ENCODE measurements at places on chromosomes 11 and 22. TPM values are rescaled to one million over a fixed set of nuclear protein-coding genes. Genes with fewer than 3 reads are reported as not detected.

The NLRP10 gene
- total RNA-seq: 0.09 TPM

The GNG3 gene
- total RNA-seq: not detected

The RAG2 gene
- not detected for total RNA-seq

The GRAMD4 gene
- 45.4 TPM for total RNA-seq

The CALCA gene
- not detected for total RNA-seq

The MFRP gene
- total RNA-seq: not detected

The SPCS2 gene
- total RNA-seq: 172 TPM

The C11orf87 gene
- not detected for total RNA-seq

- H3K4me3 ChIP-seq: no peak overlapping the region
- H3K27me3 ChIP-seq: no peaks in the 10 kb centered on the region
- no peaks in the 10 kb centered on the region for H3K36me3 ChIP-seq
- H3K27ac ChIP-seq: no peak overlapping the region
- peaks cover 3% of the 10 kb centered on the region for H3K4me1 ChIP-seq
Measured at GRCh38 chr11:58968251-58968711, 29.0 kb downstream of the GLYATL1 start.

DNA sequence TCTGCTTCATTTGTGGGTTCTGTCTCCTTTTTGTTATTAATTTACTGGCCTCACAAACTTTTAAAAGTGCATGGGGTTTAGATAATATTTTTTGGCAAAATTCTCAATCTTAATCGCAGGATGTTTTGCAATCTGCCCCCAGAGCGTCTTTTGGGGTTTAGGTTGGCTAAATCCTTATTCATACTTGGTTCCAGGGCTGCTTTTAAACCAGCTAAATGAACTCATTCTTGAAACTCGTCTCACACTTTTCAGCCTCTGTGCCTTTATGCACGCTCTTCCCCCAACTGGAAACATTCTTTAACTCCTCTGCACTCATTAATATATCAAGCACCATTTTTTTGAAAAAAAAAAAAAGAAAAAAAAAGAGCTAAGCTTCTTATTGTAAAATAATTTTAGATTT, 131.7 kb downstream of the KIF18A start:
- no peak overlapping the region for H3K27ac ChIP-seq
- H3K36me3 ChIP-seq: no peaks in the 10 kb centered on the region
- no peaks in the 10 kb centered on the region for H3K27me3 ChIP-seq
- no peak overlapping the region for H3K4me3 ChIP-seq
- no peaks in the 10 kb centered on the region for H3K4me1 ChIP-seq
- DNase-seq: no peak

DNA sequence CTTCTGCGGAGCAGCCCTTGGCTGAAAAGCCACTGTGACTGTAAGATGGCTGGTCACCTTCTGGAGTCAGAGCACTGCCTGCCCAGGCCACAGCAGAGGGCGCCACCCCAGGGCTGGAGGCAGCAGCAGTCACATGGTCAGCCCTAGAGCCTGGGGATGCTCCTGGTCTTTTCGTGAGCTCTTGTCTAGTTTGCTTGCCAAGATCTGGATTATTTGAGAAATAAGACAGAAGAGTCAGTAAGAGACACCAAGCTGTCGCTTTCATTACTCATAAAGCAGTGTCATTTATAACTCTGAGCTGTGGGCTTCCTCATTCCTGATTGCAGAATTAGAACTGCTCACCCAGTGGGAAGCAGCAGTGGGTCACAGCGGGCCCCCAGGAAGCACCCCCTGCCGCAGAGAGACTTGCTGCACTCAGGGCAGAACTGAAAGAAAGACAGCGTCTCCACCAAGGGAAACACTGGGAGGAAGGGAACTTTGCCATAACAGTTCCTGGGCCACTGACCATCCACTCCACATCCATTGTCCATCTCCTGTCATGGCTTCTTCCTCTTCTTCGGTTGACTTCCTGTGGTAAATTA, 56.7 kb downstream of the PPP6R2 start:
- H3K4me3 ChIP-seq: no peak overlapping the region
- DNase-seq: peak; percentile 24
- no peaks in the 10 kb centered on the region for H3K27me3 ChIP-seq
- H3K27ac ChIP-seq: no peak overlapping the region
- no peaks in the 10 kb centered on the region for H3K4me1 ChIP-seq
- peaks cover 54% of the 10 kb centered on the region for H3K36me3 ChIP-seq

- H3K4me3 ChIP-seq: no peak overlapping the region
- DNase-seq: no peak
- H3K27me3 ChIP-seq: no peaks in the 10 kb centered on the region
- H3K36me3 ChIP-seq: peaks cover 61% of the 10 kb centered on the region
- H3K4me1 ChIP-seq: peaks cover 20% of the 10 kb centered on the region
Measured at GRCh38 chr22:27850000-27850521, 48.5 kb upstream of the MN1 start.

DNA sequence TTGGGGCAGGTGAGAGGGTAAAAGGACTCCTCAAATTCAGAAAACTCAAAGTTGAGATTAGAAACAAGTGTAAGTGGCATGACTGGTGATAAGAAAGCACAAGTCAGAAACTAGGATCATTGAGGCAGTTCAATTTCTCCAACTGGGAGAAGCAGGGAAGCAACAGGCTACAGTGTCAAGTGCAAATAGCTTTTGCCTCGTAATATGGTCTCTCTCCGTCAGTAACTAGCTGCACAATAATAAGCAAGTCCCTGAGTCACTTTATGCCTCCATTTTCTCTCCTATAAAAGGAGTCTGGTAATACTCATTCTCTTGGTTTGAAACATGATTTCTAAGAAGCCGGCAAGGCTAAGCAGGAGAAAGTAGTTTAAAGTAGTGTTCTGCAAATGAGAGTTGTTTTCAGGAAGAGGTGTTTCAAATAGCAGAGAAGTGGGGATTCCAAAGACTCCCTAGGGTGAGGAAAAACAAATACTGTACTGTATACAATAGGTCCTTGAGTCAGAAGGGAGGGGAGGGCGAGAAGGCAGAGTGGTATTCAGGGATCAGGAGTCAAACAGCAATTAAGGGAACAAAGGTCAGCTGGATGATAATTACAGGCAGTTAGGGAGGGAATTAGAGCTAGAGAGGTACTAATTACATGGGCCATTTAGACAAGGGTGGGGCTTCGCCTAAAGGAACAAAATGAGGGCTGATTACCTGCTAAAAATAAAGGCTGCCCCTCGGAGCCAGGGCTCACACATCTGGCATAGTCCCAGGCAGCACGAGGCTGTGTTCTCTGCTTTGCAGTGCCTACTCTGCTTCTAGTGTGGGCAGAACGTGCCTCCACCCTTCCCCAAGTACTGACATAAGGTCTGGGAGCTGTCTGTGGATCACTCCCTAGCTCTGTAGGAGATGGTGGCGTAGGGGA, 96.0 kb upstream of the BDNF start:
- no peak overlapping the region for H3K4me3 ChIP-seq
- H3K4me1 ChIP-seq: no peaks in the 10 kb centered on the region
- no peak for DNase-seq
- H3K27ac ChIP-seq: no peak overlapping the region
- H3K27me3 ChIP-seq: no peaks in the 10 kb centered on the region

GRCh38 chr11:117941976-117942654, 12.9 kb upstream of the TMPRSS13 start:
- peaks cover 4% of the 10 kb centered on the region for H3K27me3 ChIP-seq
- no peaks in the 10 kb centered on the region for H3K36me3 ChIP-seq
- H3K4me3 ChIP-seq: no peak overlapping the region
- DNase-seq: no peak
- H3K27ac ChIP-seq: no peak overlapping the region

- peak overlapping the region; percentile 16 for H3K27ac ChIP-seq
- H3K4me1 ChIP-seq: no peaks in the 10 kb centered on the region
- no peak for DNase-seq
- H3K4me3 ChIP-seq: no peak overlapping the region
Measured at GRCh38 chr11:16286095-16286494, 70.3 kb downstream of the SOX6 start.

GRCh38 chr22:31956360-31956759, 12.0 kb downstream of the YWHAH start:
- H3K27ac ChIP-seq: no peak overlapping the region
- no peak overlapping the region for H3K4me3 ChIP-seq
- peaks cover 67% of the 10 kb centered on the region for H3K36me3 ChIP-seq
- no peak for DNase-seq

DNA sequence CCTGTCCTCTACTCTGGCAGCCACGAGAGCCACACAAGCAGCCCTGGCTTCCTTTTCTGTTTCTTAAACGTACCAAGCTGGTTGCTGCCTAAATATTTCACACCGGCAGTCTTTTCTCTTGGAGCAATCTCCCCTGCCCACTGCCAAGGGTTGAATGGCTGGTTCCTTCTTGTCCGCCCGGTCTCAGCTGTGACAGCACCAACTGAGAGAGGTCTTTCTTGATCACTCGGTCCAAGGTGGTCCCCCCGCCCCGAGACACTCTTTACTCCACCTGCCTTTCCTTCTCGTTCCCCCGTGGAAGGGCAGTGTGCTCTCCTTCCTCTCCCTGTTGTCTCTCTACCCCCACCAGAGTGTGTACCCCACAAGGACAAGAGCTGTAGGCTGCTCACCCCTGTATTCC, 33.7 kb upstream of the IGSF9B start:
- no peak overlapping the region for H3K27ac ChIP-seq
- no peaks in the 10 kb centered on the region for H3K36me3 ChIP-seq
- H3K27me3 ChIP-seq: peaks cover 68% of the 10 kb centered on the region
- no peak for DNase-seq
- no peaks in the 10 kb centered on the region for H3K4me1 ChIP-seq

- DNase-seq: no peak
- no peaks in the 10 kb centered on the region for H3K4me1 ChIP-seq
- no peaks in the 10 kb centered on the region for H3K27me3 ChIP-seq
- no peak overlapping the region for H3K27ac ChIP-seq
- H3K36me3 ChIP-seq: no peaks in the 10 kb centered on the region
- no peak overlapping the region for H3K4me3 ChIP-seq
Measured at GRCh38 chr11:132238331-132238866, 868.0 kb downstream of the NTM start.

DNA sequence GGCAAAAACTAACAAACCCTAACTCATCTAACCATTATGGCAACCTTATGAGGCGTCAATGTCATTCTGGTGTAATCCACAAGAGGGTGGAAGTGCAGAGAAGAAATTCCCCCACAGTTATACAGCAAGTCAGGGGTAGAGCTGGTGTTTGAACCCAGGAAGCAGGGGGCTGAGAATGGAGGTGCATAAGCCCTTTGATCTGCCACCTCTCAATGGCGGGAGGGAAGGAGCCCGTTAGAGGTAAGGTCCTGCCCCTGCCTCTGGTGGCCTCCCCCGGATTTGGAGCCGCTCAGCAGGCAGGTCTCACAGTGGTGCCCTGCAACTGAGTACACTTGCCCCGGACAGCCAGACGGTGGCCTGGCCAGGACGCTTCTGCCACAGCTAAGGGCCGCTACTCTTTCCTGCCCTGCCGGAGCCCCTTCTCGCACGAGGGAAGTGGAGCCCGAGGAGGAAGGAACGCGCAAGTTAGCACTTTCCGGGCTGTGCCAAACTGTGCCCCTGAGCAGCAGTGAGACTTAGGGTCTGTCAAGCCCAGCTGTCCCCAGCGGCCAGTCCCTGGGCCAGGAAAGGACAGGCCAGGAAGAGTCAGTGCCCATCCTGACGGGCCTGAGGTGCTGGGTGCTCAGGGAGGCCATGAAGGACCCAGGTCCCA, 1.1 kb downstream of the FXYD2 start:
- H3K4me1 ChIP-seq: no peaks in the 10 kb centered on the region
- H3K4me3 ChIP-seq: no peak overlapping the region
- H3K36me3 ChIP-seq: no peaks in the 10 kb centered on the region
- no peak for DNase-seq
- H3K27ac ChIP-seq: no peak overlapping the region

DNA sequence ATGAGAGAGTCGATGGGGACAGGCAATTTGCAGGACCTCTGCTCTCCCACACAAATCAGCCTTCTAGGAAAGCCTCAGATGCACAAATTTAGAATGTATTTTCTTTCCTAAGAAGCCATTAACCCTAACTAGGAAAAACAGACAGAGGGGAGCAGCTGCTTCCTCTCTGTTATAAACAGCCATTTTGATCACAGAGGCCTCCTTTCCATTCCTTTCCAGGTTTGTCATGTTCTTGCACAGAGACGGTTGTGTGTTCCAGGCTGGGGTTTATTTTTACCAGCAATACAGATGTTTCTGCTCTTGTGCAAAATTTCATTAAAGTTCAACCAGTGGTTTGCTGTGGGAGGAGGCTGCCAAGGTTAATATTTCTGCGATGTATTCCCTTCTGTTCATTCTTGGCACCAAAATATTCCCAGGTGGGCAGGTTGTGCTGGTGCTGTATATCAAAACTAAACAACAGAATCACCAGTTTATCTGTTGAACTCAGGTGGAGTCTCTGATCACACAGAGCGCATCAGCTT, 90.2 kb downstream of the NAV2 start:
- no peak overlapping the region for H3K4me3 ChIP-seq
- H3K4me1 ChIP-seq: no peaks in the 10 kb centered on the region
- no peak for DNase-seq
- H3K27ac ChIP-seq: no peak overlapping the region
- H3K36me3 ChIP-seq: no peaks in the 10 kb centered on the region
- H3K27me3 ChIP-seq: no peaks in the 10 kb centered on the region

DNA sequence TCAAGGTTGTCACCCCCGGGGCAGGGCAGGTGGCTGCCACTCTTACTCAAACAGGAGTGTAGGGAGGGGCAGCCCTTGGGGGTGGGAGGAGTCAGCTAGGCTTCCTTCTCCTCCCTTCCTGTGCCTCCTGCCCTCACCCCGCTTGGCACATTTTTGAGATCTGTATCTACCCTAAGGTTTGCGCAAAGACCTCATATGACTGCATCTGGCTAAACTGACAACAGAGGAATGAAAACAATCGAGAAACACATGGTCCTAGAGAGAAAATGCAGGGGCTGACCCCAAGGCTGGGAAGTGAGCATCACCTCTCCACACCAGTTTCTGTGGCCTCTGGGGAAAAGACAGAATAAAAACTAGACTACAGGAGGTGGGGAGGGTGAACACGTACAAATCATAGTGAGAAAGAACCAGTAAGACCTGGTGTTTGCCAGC, 28.1 kb downstream of the IGSF9B start:
- no peak overlapping the region for H3K27ac ChIP-seq
- H3K36me3 ChIP-seq: no peaks in the 10 kb centered on the region
- no peak for DNase-seq
- H3K4me3 ChIP-seq: no peak overlapping the region

GRCh38 chr11:66856496-66857233, at the start of gene LRFN4:
Gene LRFN4 (plus strand): TSS chr11:66857064. CDS start chr11:66857745, 681 bp downstream.
- H3K4me3 ChIP-seq: peak within 1 kb of the TSS; percentile 68
- peaks cover 11% of the 10 kb centered on the region for H3K4me1 ChIP-seq
- H3K27me3 ChIP-seq: no peaks in the 10 kb centered on the region
- peak within 1 kb of the TSS; percentile 98 for H3K27ac ChIP-seq

GRCh38 chr11:47916361-47916841, 64.0 kb upstream of the PTPRJ start:
- no peaks in the 10 kb centered on the region for H3K27me3 ChIP-seq
- peak; percentile 45 for DNase-seq
- H3K4me1 ChIP-seq: peaks cover 51% of the 10 kb centered on the region
- H3K36me3 ChIP-seq: no peaks in the 10 kb centered on the region
- H3K4me3 ChIP-seq: no peak overlapping the region

GRCh38 chr22:47196166-47196849, 433.9 kb downstream of the TBC1D22A start:
- H3K4me1 ChIP-seq: no peaks in the 10 kb centered on the region
- peaks cover 6% of the 10 kb centered on the region for H3K27me3 ChIP-seq
- no peak overlapping the region for H3K4me3 ChIP-seq
- DNase-seq: no peak
- no peaks in the 10 kb centered on the region for H3K36me3 ChIP-seq
- H3K27ac ChIP-seq: no peak overlapping the region

- H3K4me3 ChIP-seq: no peak overlapping the region
- no peak for DNase-seq
- no peak overlapping the region for H3K27ac ChIP-seq
- no peaks in the 10 kb centered on the region for H3K4me1 ChIP-seq
Measured at GRCh38 chr11:129723146-129723760, 92.4 kb upstream of the TMEM45B start.

- peak; percentile 60 for DNase-seq
- H3K4me3 ChIP-seq: no peak overlapping the region
- H3K27me3 ChIP-seq: no peaks in the 10 kb centered on the region
Measured at GRCh38 chr22:23591201-23591791, 11.2 kb upstream of the IGLL1 start.

Data from K562 (cell line).